ENCODE measurements at places on chromosomes 2 and 18.

DNA sequence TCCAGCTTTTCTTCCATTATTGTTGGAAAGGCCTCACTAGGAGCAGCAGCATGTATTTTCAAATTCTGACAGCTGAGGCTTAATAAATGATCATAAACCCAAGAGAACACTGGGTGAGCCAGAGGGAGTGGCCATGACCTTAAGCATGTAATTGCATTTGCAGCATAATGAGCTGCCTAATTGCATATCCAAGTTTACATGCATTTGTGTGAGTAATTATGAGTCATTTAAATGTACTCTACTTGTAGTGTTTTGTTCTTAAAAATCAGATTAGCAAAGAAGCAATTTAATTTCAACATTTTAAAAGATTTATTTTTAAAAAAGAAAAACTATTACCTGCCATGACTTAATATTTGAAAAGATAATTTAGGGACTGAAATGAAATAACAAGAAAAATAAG is 74.8 kb downstream of the NOL10 start:
- DNase-seq, result no peak

DNA sequence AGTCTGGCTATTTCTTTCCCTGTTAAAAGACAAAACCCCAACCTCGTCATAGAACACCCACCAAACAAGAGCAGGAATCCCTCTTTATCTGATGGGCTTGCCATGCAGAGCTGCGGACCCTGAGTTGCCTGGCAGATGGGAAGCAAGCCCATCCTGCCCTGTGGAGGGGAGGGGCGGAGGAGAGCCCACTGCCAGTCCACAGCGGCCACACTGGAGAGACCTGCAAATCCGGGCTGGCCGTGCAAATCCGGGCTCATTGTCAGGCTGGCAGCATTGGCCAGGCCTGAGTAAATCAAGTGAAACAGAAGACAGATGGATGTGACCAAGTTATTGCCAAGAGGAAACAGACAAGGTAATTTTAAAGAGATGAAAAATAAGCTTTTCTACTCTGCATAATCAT is 22.0 kb downstream of the MYL12B start:
- no peak for DNase-seq

GRCh38 chr18:51621113-51621863 is 423.8 kb upstream of the MEX3C start:
- peak; percentile 21 for DNase-seq

DNA sequence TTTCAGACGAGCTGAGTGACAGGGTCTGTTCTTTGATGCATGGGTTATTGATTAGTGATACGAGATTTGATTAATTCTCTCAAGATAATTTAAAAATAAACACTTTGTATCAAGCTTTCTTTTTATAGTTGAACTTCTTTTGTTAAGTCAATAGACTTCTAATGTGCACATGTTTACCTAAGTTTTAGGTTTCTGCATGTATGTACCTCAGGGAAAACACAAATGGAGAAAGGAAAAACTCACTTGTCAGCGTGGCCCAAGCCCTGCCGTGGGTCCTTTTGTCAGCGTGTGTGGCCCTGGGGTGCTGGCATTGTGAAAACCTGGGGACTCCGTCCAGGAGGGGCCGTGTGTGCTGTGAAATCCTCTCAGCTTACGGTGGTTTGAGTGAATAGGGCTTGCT is 153.7 kb downstream of the SNTG2 start:
- DNase-seq, result no peak

- no peak for DNase-seq
Measured at GRCh38 chr2:144350151-144350802, 169.6 kb downstream of the ZEB2 start.

DNA sequence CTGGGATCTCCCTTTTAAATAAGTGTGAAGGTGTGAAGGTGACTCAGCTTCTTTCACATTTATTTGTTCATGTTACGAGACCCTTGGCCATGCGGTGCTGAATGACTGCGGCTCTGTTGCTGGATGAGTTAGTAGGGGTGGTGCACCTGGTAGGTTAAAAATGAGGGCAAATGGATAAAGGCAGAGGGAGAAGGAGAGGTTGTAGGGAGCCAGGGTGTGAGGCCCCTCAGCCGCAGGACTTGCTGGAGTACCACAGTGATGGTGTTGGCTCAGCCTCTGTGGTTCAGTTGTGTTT is 164.2 kb downstream of the NAPG start:
- DNase-seq, result no peak

GRCh38 chr2:172753610-172754009 is 18.0 kb downstream of the RAPGEF4 start:
- DNase-seq, result no peak

GRCh38 chr2:86491088-86491487 is 49.9 kb downstream of the KDM3A start:
- DNase-seq, result no peak

DNA sequence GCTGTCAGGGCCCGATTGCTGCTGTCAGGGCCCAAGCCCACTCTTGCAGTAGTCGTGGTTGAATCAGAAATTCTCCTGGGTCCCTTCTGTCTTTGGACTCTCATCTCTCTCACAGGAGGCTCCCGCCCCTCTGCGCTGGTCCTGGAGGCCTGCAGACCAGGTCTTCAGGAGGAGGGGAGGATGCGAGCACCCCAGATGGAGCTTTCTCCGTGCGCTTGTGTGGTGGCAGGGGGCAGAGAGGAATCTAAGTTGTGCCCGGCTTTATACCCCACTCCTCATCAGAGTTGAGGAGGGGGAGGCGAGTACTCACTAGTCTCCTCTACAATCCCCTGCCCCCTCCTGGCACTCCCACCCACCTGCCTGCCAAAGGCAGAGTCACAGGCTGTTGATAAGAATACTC is 10.4 kb downstream of the EN1 start:
- DNase-seq, result no peak

GRCh38 chr2:26772064-26773001 is 8.2 kb downstream of the SLC35F6 start:
- DNase-seq, result no peak

DNA sequence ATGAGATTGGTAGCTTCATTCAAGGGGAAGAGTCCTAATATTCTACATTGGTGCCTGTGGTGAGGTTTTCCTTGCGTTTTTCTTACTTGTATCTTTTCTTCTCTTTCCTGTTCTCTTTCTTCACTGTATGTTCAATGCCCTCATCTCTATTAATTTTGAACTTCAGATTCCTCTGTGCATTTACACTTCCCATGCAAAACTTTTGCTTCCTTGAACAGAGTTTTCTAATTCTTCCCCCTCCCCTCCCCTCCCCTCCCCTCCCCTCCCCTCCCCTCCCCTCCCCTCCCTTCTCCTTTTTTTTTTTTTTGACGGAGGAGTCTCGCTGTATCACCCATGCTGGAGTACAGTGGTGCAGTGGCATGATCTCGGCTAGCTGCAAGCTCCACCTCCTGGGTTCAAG is 388.3 kb downstream of the LRRTM1 start:
- no peak for DNase-seq

GRCh38 chr2:222315443-222316121 is 16.8 kb upstream of the PAX3 start:
- no peak for DNase-seq

- no peak for DNase-seq
Measured at GRCh38 chr2:100163605-100164004, 21.2 kb upstream of the AFF3 start.

- no peak for DNase-seq
Measured at GRCh38 chr18:51397347-51397962, 200.0 kb upstream of the MEX3C start.

GRCh38 chr18:64091526-64091925 is 57.4 kb downstream of the LINC00305 start:
- DNase-seq, result no peak

DNA sequence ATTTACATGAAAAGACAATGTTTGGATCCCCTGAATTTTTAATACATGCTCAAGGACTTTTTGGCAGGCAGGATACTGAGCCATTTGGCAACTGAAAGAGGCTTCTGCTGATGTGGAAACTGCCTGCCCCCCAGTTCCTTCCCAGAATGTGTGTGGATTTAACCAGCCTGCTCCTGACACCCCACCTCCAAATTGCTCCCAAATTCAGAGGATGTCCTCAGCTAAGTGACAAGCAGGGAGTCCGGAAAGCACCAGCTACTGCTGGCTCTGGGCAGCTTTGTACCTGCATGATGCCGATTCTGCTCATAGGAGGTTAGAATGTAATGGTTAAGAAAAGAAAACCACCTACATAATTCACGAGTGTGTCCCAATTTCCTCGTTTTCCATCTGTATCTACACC is 197.5 kb downstream of the CDH20 start:
- DNase-seq, result no peak

GRCh38 chr2:212863185-212863588 is 288.2 kb downstream of the IKZF2 start:
- no peak for DNase-seq

GRCh38 chr18:44539926-44540325 is 140.8 kb upstream of the SETBP1 start:
- no peak for DNase-seq

- DNase-seq, result no peak
Measured at GRCh38 chr2:127681288-127681804, 6.0 kb upstream of the LIMS2 start.

- no peak for DNase-seq
Measured at GRCh38 chr2:101265893-101266499, 13.3 kb downstream of the CNOT11 start.

- DNase-seq, result no peak
Measured at GRCh38 chr2:60565472-60565871, 12.0 kb upstream of the BCL11A start.

- DNase-seq, result no peak
Measured at GRCh38 chr2:26067980-26068507, 34.2 kb downstream of the RAB10 start.

DNA sequence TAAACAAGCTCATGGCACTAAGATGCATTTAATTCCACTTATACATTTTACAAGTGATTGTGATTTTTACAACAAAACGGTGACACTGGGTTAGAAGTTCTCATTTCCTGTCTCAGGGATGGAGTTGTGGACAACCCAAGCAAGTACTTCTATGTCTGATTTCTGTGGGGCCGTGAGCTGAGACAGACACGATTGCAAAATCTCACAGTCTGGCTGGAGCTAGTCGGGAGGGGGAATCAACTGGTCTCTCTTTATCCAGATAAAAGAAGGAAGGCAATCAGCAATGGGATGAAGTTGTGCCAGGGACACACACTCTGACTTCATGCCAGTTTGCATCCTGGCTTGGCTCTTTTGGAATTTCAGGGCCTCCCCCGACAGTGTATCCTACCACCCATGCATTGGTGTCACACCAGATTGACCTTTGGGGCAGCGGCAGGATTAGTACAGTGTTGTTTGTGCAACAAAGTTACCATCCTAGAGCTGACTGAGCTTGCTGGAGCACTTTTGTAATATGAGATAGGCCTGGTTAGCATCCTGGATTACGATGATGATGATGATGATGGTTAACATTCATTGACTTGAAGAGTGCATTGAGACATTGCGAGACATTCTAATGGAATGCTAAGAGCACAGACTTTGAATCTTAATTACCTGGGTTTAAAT is 98.8 kb downstream of the CTAGE1 start:
- no peak for DNase-seq

DNA sequence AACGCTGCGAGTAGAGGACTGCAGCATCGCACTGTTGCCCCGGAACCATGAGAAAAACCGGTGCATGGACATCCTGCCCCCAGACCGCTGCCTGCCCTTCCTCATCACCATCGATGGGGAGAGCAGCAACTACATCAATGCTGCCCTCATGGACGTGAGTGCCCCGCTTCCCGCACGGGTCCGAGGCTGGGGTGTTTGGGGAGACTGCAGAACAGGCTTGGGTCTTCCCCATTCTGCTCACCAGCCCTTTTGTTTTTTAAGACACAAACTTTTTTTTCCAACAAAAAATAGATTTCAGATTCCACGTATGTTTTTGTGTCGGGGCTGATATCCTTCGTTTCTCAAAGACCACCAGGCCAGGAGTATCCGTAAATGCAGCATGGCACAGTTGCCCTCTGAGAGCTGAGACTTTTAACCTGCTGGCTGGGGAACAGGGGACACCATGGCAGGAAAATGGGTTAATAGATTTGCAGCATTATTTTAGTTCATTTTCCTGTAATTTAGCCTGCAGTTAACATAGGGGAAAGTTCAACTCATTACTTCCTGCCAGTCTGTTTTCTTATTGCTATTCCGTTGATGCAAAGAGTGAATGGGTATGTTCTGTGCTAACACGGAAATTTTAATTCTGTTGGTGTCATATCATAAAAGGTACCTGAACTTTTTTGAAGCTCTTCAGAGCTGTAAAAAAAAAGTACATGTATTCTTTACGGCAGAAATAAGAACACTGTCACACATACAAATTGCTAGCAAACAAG is 229.9 kb upstream of the RAB12 start:
- no peak for DNase-seq

GRCh38 chr2:1727796-1728474 is 16.4 kb downstream of the PXDN start:
- no peak for DNase-seq

GRCh38 chr2:229401171-229401865 is 130.2 kb upstream of the PID1 start:
- peak; percentile 64 for DNase-seq

- DNase-seq, result no peak
Measured at GRCh38 chr2:15766303-15766861, 174.0 kb upstream of the MYCN start.

DNA sequence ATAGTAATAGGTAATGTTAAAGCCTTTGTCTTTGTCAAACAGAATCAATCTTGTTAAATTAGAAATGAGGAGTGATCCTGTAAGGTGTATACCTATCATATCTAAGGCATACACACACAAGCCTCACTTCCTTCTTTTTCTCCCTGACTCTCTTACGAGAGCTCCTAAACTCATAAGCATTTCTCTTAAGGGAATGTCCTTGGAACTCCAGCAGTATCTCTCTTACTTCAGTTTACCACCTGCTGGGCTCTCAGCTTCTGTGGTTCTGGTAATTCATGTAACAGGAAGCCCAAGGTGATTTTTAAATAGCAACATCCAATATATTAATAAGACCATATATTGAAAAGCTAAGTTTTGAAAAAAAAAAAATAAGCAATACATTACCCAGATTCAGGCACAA is 85.9 kb downstream of the UBE2E3 start:
- no peak for DNase-seq

DNA sequence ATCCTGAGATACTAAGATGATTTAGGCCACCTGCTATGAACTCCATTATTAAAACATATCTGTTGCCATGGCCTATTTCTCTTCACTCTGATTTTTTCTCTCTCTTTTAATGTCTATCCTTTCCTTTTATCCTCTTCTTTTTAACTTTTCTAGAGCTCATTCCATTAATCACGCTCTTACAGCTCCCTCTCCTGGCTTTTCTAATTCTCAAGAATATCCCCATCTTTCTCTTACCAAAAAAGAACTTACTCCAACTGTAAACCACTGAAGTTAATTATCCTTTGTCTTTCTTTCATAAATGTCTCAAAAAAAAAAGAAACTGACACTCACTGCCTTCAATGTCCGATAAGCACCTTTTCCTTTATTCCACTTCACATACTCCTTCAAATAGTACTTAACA is 7.9 kb downstream of the PPP3R1 start:
- DNase-seq, result no peak
